ENCODE measurements at places on chromosomes 5 and 9.

- no peak for DNase-seq
These were observed 681 bp upstream of the ETF1 start for GRCh38 chr5:138543730-138544104.

GRCh38 chr5:61501971-61502370, 169.9 kb downstream of the ZSWIM6 start:
- DNase-seq, result no peak

- no peak for DNase-seq
These were observed 335.0 kb downstream of the NPR3 start for GRCh38 chr5:33046091-33046490.

- no peak for DNase-seq
These were observed 4.3 kb upstream of the NCS1 start for GRCh38 chr9:130167927-130168326.

DNA sequence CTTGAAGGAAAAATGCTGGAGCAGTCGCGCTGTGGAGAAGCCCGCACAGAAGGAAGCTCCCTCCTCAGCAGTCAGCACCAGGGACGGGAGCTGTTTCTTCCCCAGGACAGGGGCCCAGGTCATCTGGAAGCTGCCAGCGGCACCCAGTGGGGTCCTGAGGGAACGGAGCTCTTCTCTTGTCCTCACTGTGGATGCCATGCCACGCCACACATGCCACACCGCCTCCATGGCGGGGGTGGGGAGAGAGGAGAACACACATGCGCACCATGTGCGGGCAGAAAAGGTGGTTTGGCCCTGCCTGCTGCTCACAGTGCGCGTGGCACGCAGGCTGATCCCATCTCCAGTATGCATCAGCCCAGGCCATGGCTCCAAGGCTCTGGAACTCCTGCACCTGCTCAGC, 41.7 kb upstream of the ZNF354B start:
- DNase-seq, result no peak

DNA sequence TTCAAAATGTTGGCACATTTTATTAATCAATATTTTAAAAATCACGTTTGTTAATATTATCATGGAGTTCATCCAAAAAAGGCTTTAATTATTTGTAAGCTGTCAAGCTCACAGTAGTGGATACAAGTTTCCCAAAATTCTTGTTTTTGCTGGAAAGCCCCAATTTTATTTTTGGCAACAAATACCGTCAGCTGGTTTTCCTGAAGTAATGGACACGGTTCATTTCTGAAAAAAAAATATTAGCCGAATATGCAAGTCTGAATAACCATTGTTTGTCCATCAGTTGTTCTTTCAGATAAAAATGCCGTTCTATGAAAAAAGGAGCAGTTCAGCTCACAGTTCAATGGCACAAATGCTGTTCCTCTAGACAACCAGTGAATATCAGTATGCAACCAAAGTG, 101.5 kb upstream of the RAI14 start:
- no peak for DNase-seq

GRCh38 chr9:111839387-111839786, 44.6 kb upstream of the SHOC1 start:
- peak; percentile 56 for DNase-seq

- DNase-seq, result no peak
These were observed 29.6 kb upstream of the SLC9A3 start for GRCh38 chr5:553874-554273.
